H9 (cell line): ENCODE measurements at places on chromosomes 2 and 18. TPM values are rescaled to one million over a fixed set of nuclear protein-coding genes. Genes with fewer than 3 reads are reported as not detected.

Gene NR4A2
- total RNA-seq, result 1.5 and 2.0 TPM in 2 replicates

Gene CYS1
- total RNA-seq, result 0.07 and 0.35 TPM in 2 replicates

Gene CCBE1
- 0.39 and 0.46 TPM in 2 replicates for total RNA-seq

Gene FOXD4L1
- 0.09 TPM in 1 of 2 replicates, not detected in the other for total RNA-seq

Gene EVX2
- not detected in 2 replicates for total RNA-seq

Gene VWC2L
- not detected in 2 replicates for total RNA-seq

Gene OR6B2
- not detected in 2 replicates for total RNA-seq

DNA sequence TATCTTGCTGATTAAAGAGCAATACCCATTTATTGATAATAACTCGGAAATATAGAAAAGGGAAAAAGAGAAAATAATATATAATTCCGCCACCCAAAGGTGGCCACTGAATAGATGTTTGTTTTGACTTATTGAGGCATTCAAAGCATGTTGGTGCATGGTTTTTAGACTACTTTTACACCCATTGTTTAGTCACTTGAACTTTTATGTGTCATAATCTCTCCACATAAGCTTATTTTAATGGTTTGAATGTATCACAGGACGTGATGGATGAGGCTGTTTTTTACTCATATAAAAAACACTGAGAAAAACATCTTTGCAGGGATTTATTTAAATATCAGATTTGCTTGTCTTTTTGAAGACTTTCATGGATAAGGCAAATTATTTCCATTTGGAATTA, 120.4 kb downstream of the ACKR3 start:
- DNase-seq, result no peak

- DNase-seq, result no peak
Measured at GRCh38 chr2:23268467-23269263, 116.3 kb upstream of the KLHL29 start.

DNA sequence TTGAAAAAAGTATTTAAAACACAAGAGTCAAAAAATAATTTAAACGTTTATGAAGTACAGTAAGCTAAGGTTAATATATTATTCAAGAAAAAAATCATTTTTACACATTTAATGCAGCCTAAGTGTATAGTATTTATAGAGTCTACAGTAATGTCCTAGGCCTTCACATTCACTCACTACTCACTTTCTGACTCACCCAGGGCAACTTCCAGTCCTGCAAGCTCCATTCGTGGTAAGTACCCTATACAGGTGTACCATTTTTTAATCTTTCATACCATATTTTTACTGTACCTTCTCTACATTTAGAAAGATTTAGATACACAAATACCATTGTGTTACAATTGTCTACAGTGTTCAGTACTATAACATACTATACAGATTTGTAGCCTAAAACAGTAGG, 20.9 kb upstream of the RPRD1A start:
- DNase-seq, result no peak

DNA sequence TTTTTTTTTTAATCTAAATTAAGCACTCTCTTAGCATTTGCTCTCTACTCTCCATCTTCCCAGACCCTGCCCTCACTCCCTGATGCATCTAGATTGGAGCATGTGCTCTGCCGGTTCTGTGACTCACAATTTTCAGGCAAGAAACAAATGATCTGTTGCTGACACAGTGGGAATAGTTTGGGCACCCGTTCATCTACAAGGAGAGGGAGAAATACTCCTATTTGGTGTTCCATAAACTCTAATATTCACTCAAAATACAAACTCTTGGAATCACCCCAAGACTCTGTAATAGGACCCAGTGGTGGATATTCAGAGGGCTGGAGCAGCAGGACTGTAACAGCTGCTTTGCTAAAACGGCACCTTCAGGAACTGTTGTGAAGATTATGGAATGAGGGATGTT, 37.1 kb upstream of the LINC00305 start:
- no peak for DNase-seq

GRCh38 chr2:13240789-13241487, 524.2 kb downstream of the TRIB2 start:
- DNase-seq, result no peak

DNA sequence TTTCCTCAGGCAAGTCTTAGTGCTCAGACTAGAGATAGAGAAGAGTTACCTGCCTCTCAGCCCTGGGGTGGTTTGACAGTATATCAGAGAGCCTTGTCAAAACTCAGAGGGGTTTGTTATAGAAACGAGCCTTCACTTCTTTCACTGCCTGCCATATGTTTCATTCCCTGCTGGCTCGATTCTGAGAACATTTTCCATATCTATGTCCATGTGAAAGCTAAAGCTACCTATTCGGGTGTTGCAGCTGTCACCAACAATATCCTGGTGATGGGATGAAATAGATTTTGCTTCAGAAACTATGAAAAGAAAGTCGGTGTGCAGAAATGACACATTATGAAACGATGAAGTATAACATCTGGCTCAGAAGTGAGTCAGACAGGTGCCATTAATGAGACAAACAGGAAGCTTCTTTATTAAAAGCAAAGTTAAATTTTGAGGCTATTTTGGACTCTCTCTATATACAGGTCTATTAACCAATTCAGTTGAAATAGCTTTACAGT, 56.1 kb upstream of the TANK start:
- no peak for DNase-seq

- peak; percentile 18 for DNase-seq
Measured at GRCh38 chr2:72131371-72131891, 16.2 kb downstream of the CYP26B1 start.

DNA sequence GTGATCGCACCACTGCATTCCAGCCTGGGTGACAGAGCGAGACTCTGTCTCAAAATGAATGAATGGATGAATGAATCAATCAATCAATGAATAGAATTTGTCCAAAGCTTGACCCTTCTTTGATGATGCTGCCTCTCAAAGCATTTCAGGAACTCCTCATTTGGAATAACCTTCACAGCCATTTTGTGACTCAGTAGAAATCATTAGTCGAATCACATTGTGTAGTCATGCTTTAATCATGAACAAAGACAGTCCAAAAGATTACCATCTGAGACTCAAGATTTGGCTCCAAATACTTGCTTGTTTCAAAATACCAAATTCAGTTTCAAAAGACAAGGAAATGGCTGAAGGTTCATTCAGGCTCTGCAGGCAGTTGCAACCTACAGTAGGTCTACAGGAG, 83.1 kb downstream of the VWA3B start:
- DNase-seq, result no peak

GRCh38 chr2:10033251-10034006, 9.9 kb upstream of the KLF11 start:
- DNase-seq, result no peak

DNA sequence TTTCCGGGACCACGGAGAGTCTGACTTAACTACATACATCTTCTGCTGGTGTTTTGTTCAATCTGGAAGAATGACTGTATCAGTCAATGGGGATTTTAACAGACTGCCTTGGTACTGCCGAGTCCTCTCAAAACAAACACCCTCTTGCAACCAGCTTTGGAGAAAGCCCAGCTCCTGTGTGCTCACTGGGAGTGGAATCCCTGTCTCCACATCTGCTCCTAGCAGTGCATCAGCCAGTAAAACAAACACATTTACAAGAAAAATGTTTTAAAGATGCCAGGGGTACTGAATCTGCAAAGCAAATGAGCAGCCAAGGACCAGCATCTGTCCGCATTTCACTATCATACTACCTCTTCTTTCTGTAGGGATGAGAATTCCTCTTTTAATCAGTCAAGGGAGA, 23.1 kb downstream of the ICOS start:
- DNase-seq, result no peak

DNA sequence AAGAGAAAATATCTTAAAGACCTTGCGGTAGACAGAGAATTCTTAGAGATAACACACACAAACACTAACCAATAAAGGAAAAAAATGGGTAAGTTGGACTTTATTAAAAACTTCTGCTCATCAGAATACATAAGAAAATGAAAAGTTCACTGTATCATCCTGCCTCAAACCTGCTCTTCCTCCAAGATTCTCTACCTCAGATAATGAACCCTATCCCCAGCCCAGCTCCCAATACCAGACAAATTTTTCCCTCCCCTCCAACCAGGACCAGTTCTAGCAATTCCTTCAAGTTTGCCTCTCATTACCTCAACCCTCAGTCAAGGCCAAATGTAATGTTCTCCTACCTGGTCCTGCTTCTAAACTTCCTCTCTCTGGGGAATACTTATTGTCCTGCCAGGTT, 79.4 kb downstream of the DNMT3A start:
- no peak for DNase-seq

- DNase-seq, result no peak
Measured at GRCh38 chr18:5600378-5601071, 56.7 kb upstream of the EPB41L3 start.

GRCh38 chr2:75570948-75571729, 10.4 kb upstream of the EVA1A start:
- DNase-seq, result no peak
